Progenitor cell of endocrine pancreas (in vitro differentiated cells): ENCODE measurements at places on chromosomes 5 and 9. TPM values are rescaled to one million over a fixed set of nuclear protein-coding genes. Genes with fewer than 3 reads are reported as not detected.

SPINK7 gene
- total RNA-seq, result not detected in 2 replicates

IFNB1 gene
- not detected in 2 replicates for total RNA-seq

ANKRD55 gene
- not detected in 2 replicates for total RNA-seq

CXCL14 gene
- 6.1 and 10.1 TPM in 2 replicates for total RNA-seq

PCDHAC1 gene
- total RNA-seq, result 7.7 and 8.9 TPM in 2 replicates

MAMDC4 gene
- total RNA-seq, result 36.7 and 40.0 TPM in 2 replicates

LIX1 gene
- 0.31 and 0.47 TPM in 2 replicates for total RNA-seq

SV2C gene
- 0.27 and 0.48 TPM in 2 replicates for total RNA-seq

NIM1K gene
- total RNA-seq, result 0.19 and 0.49 TPM in 2 replicates

GLRA1 gene
- total RNA-seq, result not detected in 2 replicates

GFI1B gene
- total RNA-seq, result 0.12 TPM in 1 of 2 replicates, not detected in the other
